ENCODE measurements at places on chromosomes 3 and 15.

GRCh38 chr3:27105904-27106303, 263.3 kb downstream of the NEK10 start:
- no peak for DNase-seq

GRCh38 chr3:194983620-194984019, 287.3 kb downstream of the XXYLT1 start:
- no peak for DNase-seq

- DNase-seq: no peak
Measured at GRCh38 chr15:25055356-25056068, 100.7 kb downstream of the SNRPN start.

GRCh38 chr3:123385981-123386380, 62.9 kb downstream of the ADCY5 start:
- no peak for DNase-seq

GRCh38 chr3:72892081-72892775, 4.4 kb downstream of the GXYLT2 start:
- DNase-seq: peak; percentile 63

Data from stomach (tissue), 19 donors.